CD4-positive, alpha-beta T cell treated with Interleukin-12 subunit alpha and Interleukin-12 subunit beta, for 1 hour (primary cell): ENCODE measurements at places on chromosomes 7 and 10.

- DNase-seq: no peak
Observed at GRCh38 chr7:55206235-55207029, 158.7 kb upstream of the LANCL2 start.

DNA sequence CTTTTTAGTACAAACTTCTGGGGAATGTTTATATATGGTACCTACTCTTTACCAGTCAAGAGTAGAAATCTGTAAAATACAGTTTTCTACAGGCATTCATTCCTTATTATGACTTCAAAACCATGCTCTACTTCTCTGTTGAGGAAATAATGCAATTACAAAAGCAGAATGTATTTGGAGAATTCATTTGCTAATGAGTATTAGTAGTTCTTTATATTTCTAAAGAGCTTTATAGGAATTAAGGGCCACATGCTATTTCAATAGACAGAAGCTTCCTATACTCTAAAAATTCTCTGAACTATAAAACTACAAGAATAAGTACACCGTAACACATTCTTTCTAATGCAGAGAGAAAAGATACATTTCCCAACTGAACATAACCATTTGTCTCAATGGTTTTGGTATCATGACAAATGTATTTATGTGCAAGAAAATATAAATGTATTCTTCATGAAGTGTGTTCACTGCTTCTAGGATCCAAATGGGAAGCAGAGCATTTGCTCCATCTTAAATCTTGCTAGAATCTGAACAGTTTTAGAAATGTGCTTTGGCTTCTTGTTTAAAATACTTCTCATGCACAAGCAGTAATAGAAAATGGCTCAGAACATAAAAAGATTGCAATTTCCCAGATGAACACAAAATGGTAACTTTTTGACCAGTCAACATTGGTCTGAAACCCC lies 21.8 kb downstream of the CDK1 start:
- DNase-seq: no peak

- DNase-seq: no peak
Observed at GRCh38 chr10:35637462-35637861, 4.6 kb downstream of the FZD8 start.

DNA sequence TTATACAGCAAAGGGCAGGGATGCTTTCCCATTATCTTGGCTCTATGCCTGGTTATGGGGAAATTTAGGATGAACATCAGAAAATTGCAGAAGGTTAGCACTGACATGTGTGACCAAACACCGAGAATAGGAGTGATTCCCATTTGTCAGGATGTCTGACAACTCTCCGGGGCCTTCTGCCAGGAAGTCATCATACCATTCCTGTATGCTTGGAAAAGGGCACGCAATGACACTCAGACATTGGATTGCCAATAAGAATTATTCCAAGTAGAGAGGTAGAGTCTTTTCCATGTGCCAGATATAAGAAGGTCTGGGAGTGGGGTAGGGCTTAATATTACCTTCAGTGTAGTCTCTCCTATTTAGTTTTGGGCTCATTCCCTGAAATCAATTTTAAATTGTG lies 82.3 kb downstream of the MTPN start:
- no peak for DNase-seq

DNA sequence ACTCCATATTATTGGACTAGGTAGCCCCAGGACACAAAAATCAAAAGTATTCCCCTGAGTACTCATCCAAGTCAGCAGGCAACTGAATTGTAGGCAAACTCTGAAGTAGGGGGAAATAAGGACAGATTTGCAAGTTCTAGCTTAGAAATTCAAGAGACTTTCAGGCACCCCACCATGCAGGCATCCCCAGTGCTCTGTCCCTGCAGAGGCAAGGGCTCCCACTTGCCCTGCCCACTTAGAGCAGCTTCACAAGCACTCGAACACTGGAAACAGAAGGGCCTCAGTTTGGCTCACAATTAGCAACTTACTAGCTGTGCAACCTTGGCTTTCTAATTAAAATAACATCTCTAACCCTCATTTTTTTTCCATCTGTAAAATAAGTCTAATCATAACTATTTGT lies 209.2 kb downstream of the C7orf25 start:
- DNase-seq: no peak

DNA sequence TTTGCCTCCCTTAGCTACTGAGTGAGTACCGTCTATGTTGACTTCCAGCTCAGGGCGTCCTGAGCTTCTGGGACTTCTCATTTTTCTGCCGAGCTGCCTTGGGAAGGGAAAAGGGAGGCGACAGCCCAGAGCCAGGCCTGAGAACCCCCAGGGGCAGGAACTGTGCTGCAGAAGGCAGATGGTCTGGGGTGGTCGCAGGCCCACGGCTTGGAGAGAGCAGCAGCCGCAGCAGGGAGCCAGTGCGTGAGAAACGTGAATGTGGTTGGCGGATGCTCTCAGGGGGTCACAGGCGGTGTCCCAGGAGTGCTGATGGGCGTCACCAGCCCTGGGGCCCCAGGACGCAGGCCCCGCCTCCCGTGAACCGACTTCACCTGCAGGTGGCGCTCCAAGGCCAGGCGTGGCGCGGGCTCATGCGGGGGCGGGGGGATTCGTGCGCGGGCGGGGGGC lies 9.2 kb upstream of the PWWP2B start:
- DNase-seq: peak; percentile 81

- no peak for DNase-seq
Observed at GRCh38 chr7:16395121-16395520, 26.2 kb downstream of the CRPPA start.

DNA sequence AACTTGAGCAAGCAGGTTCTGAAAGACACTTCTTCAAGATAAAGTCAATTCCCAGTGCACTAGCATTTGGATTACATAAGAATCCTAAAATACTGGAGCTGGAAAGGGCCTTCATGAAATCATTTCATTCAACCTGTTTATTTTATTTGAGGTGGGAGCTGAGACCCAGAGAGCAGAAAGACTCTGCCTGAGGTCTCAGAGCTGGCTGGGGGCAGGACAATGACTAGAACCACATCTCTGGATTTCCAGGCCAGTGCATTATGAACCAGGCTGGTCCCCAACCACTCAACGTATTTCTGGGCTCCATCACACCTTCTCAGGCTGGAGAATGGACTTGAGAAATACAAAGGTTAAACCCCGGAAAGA lies 8.4 kb downstream of the ANXA11 start:
- DNase-seq: no peak

- no peak for DNase-seq
Observed at GRCh38 chr7:39606352-39606751, 17.0 kb upstream of the RALA start.

- no peak for DNase-seq
Observed at GRCh38 chr7:33685503-33685902, 219.8 kb upstream of the BMPER start.

GRCh38 chr7:116899308-116899707 lies 36.9 kb downstream of the CAPZA2 start:
- no peak for DNase-seq

DNA sequence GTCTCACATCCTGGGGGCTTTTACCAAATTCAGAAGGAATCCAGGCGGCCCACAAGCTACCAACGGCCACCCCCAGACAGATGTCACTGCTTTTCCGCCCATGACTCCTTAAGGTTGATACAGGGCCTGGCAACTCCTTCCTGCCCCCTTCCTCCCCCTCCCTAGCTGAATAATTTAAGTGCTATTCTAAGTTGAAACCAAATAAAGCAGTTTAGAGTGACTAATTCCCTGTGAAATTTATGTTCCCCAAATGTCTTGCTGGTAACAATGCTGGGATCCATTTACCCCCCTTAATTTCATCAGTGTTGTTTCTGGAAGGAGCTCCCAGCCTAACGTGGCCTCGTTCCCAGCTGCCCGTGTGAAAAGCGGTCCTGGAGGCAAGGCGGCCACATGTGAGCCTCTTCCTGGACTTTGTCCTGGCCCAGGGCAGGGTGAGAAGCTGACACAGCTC lies 109.6 kb downstream of the TMEM130 start:
- no peak for DNase-seq

DNA sequence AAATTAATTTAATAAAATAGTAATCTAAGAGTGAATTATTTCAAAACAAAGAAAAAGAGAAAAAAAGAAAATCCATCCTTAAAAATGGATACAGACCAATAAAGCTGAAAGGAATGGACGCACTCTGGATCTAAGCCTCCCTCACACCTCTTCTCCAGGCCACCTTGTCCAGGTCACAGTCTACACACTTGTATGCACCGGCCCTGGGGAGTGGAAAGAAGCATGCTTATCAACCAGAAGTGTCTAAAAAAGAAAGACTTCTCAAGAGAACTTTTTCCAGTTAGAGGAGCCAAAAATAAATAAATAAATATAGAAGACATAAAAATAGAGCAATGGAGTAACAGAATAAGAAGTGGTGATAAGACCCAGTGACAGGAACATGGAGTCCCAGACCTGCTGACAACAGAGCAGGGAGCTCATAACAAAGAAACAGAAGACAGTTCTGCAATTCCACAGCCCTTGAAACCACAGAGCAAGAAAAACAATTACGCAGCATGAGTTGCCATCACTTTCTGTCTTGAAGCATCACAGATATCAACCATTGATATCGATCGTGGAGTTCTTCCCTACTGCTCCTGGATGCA lies 311.7 kb upstream of the NFE2L3 start:
- no peak for DNase-seq

GRCh38 chr7:125061776-125062397 lies 132.3 kb upstream of the POT1 start:
- DNase-seq: no peak

DNA sequence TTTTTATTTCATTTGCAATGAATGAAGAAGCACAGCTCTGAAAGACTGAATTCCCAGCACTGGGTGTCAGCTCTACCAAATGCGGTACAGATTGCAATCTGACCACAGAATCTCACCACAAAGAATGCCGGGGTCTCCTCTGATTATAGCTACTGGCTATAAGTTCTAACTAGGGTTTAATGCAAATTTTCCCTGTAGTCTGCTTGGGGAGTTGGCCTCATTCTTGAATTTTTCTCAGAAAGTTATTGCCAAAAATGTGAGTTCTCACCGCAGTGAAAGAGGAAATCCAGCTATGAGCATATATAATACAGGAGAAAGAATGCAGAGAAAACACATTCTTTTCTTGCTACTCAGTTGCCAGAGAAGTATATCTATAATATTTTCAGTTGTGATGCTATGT lies 1255.7 kb upstream of the LRRTM3 start:
- no peak for DNase-seq

DNA sequence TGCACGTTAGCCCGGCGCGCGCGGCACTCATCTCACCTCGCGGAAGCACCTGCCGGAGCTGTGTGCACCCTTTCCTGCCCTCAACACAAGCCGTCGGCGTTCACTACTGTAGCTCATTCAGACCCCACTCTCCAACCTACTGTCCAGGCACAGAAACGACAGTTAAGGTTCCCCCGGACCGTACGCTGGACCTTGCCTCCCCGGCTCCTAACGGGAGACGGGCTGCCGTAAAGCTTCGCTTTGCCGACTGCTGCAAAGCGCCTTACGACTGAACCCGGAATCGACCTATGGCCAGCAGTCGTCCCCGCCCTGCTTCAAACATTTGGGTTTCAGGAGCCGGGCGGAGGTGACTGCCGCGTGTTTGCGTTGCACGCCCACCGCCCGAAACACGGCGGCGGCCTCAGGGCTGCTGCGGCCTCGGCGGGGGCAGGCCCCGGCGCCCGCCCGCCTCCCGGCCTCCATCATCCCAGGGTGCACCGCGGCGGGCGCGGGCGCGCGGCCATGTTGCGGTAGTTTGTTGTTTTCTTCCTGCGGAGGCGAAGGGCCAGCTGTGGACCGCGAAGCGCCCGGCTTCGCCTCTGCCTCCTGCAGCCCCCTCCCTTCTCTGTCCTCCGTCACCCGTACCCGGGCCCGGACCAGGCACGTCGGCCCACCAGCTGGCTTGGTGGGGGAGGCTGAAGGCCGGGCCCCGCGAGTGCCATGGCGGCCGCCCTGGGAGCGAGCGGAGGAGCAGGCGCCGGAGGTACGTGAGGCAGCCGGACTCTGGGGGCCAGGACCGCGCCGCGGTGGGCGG lies at the start of gene RBM33:
TSS of gene RBM33 (plus strand) at position 484 of the 793 bp plus-strand sequence. CDS start at position 700, 216 bp downstream.
- DNase-seq: peak; percentile 80

GRCh38 chr10:26525586-26525985 lies 87.4 kb downstream of the APBB1IP start:
- DNase-seq: no peak

GRCh38 chr7:123657304-123657685 lies 1.6 kb downstream of the LMOD2 start:
- DNase-seq: no peak

- no peak for DNase-seq
Observed at GRCh38 chr10:91977491-91977890, 53.9 kb downstream of the BTAF1 start.

DNA sequence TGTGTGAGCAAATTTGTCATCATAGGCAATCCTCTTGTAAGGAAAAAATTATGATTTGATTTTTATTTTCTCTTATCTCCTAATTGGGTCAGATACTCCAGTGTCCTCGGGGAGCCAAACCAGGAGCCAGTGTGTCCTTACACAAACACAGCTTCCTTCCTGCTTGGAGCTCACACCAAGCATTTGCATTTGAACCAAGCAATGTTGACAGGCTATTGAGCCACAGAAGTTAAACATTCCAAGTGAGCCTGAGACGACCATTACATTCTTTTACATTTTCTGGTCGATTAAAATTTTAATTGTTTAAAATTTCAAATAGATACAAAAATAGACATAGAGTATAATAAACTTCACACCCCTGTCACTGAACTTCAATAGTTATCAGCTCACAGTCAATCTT lies 194.8 kb downstream of the CFTR start:
- DNase-seq: no peak

GRCh38 chr10:133124357-133125211 lies 35.4 kb upstream of the KNDC1 start:
- DNase-seq: no peak
